Esophagus muscularis mucosa (tissue), 4 donors: ENCODE measurements at places on chromosomes 13 and 19. TPM values are rescaled to one million over a fixed set of nuclear protein-coding genes. Genes with fewer than 3 reads are reported as not detected.

NALCN gene
- total RNA-seq: 0.42 TPM

HSD17B14 gene
- total RNA-seq: 7.9 TPM

FXYD3 gene
- total RNA-seq: 3.2 TPM

RRAS gene
- 203 TPM for total RNA-seq

GAS6 gene
- 241 TPM for total RNA-seq

FBXW9 gene
- total RNA-seq: 7.9 TPM

IGFL3 gene
- total RNA-seq: not detected

CASP14 gene
- total RNA-seq: not detected

VPS36 gene
- 33.6 TPM for total RNA-seq

SH2D3A gene
- 0.33 TPM for total RNA-seq

ZNF71 gene
- total RNA-seq: 25.0 TPM

FBXO27 gene
- total RNA-seq: 0.83 TPM

PTH2 gene
- not detected for total RNA-seq

DIAPH3 gene
- total RNA-seq: 0.17 TPM
